ENCODE measurements at places on chromosomes 3 and 15.

- DNase-seq = no peak
Measured at GRCh38 chr3:50474717-50475116, 28.7 kb downstream of the CACNA2D2 start.

DNA sequence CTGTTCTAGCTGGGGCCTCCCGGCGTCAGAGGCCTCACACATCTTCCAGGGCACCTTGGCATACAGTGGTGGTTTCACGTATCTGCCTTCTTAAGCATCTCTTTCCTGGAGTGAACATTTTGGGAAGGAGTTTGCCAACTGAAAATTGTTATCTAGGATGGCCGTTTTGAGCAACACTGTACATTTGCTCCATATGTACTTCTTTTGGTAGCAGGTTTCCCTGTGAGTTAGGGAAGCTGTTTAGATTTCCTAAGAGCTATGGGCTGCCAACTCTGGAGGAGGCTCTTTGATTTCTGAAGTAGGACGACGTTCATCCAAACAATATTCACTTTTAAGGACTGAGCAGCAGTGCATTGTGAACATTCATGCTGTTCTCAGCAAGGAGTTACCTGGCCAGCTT, 665.9 kb downstream of the SQOR start:
- DNase-seq = no peak

GRCh38 chr3:128413003-128413370, 53.7 kb downstream of the DNAJB8 start:
- DNase-seq = no peak

GRCh38 chr3:187900993-187901755, 155.9 kb upstream of the BCL6 start:
- no peak for DNase-seq

- DNase-seq = no peak
Measured at GRCh38 chr3:106610362-106610959, 741.6 kb upstream of the CBLB start.

DNA sequence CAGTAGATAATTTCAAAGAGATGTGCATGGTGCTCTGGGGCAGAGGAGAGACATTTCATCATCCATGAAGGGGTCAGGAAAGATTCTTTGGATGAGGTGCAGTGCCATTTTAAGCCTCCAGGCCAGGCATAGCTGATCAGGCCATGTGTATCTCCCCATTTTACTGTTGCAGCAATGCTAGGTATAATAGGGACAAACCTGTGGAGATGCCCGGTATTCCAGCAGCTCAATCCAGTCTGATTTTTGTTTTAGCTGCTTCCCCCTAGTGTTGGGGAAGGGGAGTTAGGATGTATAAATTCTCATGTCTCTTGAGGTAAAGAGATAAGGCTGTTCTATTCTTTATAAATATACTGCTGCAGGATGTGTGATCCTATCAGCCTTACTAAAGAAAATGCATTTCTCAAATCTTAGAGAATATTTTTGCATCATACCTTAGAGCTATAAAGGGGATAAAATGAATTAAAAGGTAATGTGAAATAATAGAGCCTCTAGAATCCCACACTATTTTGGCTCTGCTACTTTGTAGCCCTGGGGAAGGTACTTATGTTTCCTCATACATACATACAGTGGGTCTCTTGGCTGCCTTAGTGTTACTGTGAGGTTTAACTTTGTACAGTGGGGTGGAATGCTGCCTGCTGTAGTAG, 5.2 kb downstream of the CDV3 start:
- DNase-seq = no peak

DNA sequence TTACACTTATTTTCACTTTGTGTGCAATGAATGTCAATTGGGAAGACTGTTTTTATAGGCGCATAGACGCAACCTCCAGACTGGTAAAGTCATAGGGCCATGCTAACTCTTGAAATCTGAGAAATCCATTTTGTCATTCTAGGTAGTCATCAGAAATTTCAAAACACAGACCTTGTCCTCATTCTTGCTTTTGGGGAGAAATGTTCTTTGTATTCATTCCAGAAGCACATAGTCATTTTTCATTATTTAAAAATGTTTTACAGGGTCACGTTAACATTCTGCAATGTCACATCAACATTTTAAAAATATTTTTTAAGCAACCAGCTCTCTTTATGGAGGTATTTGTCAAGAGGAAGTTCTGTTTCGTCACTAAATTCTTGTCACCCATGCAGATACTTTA, 898.4 kb downstream of the PDCD6IP start:
- no peak for DNase-seq

DNA sequence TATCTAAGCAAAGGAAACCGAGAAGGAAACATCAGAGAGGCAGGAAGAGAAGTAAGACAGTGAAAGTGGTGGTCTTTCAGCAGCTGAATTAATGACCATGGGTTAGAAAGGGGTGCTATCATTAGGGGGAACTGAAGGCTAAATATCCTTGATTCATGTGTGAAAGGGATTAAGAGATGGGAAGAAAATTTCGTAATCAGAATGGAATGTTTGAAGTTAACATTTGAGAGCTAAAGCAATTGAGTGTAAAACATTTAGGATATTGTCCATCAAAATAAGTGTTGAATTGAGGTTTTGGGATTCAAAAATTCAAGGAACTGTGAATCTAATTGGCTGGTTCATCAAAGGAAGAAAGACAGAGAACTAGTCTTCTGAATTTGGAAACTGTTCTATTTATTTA, 4.1 kb upstream of the ECT2 start:
- DNase-seq = no peak

- DNase-seq = no peak
Measured at GRCh38 chr15:67422296-67422695, 98.6 kb upstream of the C15orf61 start.

DNA sequence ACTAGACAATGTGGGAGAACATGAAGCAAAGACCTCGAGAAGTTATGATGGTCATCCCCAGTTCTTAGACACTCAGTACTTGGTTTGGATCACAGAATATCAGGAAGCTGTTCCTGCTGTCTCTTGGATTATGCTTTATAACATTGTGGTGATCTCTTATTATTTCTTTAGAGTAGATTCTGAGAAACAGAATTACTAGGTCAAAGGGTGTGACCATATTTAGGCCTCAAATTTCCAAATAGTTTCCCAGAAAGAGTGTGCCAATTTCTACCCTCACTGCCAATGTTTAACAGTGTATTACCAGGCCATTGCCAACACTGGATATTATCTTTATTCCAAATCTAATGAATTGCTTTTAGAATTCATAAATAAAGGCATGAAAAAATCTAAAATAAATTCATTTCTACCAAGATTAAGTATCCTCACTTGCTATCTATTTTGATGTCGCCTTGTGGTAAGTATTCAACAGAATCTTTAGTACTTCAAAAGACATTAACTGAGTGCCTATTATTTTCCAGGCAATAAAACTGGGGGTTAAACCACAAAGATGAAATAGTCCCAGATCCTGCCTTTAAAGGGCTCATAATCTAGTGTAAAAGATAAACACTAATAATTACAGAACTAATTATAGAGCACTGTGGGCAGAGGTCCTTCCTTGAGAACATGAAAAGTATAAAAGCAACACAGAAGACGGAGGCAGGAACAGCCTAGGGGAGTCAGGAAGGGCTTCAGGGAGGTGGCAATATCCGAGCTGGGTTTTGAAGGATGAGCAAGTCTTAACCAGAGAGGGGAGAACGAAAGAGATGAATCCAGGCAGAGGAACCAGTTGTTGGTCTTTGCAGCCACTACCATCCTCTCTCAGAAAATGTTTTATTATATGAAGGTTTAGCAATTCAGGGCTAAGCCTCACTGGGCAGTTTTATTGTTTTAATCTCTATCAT, 86.8 kb downstream of the IGF2BP2 start:
- no peak for DNase-seq

- DNase-seq = no peak
Measured at GRCh38 chr3:134074790-134075567, 45.3 kb upstream of the SLCO2A1 start.

DNA sequence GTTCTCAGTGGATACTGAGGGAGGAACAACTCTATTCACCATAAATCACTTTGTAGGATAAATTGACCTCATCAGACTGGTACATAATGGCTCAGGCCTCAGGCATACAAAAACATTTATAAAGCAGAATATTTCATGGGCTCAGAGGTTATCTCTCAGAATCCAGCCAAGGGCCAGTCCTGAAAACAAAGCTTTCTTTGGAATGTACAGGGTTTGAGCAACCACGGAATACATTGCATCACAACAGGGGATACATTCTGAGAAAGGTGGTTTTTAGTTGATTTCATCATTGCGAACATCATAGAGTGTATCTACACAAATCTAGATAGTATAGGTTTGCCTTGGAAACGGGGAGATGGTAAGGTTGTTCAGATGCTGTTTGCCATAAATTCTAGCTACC, 33.4 kb upstream of the CTDSPL2 start:
- DNase-seq = no peak

GRCh38 chr3:149726716-149727407, 25.4 kb downstream of the COMMD2 start:
- DNase-seq = no peak

DNA sequence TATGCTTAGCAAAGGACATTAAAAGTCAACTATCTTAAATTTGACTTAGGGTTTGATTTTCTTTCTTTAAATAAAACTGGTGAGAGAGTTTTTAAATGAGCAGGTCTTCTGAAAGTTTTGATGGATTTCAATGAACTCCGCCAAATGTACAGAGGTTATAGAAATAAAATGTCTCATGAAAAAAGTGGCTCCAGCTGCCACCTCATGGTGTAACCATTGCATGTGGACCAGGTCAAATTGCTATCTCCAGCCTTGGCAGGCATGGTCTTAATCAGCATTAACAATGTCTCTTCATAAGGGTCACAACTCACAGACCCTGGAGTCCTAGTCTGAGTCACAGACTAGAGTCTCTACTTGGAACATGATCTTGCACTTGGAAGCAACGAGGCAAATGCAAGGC, 182.3 kb downstream of the ADAMTS17 start:
- DNase-seq = no peak

DNA sequence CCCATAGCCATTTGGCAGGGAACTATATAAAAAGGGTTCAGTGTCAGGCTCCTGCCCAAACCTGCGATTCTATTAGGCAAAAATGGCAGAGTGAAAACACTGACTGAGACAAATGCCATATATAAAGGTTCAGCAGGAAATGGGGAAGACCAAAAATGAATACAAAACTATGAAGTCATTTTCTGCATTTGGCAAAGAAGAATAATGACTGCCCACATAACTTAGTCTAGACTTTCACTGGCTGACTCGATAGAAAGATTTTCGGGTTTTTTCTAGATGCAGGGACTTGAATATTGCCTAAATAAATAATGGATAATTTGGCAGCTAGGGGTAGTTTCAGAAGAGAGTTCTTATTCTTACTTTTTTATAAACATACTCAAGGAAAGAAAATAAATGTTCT, 178.0 kb downstream of the TPRG1 start:
- no peak for DNase-seq

GRCh38 chr3:42498034-42498433, 4.4 kb upstream of the VIPR1 start:
- no peak for DNase-seq

DNA sequence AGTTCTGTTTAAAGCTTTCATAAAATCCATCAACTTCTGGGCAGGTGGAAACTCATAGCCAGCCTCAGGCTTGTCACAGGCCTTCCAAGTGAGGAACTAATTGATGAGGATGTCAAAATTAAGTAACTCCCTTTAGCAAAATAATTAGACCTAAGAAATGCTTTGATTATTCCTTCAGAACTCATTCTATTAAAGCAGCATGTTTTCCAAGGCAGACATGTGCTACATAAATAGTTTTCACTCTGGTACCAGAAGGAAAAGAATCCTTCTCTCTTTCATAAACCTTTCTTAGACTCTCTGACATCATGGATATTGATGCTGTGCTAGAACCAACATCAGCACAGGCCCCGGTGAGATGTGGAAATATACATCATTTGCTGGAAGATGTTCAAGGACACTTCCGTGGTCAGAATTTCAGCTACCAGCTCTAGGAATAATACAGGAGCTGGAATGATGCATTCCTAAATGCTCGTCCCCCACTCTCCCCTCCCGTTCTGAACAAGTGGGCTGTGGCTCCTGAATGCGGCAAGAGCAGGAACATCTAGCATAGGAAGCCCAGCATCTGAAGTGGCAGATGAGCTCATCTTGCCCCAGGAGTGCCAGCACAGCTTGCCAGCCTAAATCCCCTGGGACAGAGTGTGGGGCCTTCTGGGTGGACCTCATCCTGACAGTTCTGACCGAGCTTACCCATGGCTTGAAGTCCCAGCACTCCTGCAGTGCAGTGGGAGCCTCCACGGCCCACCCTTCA, 82.4 kb downstream of the WWTR1 start:
- DNase-seq = no peak

DNA sequence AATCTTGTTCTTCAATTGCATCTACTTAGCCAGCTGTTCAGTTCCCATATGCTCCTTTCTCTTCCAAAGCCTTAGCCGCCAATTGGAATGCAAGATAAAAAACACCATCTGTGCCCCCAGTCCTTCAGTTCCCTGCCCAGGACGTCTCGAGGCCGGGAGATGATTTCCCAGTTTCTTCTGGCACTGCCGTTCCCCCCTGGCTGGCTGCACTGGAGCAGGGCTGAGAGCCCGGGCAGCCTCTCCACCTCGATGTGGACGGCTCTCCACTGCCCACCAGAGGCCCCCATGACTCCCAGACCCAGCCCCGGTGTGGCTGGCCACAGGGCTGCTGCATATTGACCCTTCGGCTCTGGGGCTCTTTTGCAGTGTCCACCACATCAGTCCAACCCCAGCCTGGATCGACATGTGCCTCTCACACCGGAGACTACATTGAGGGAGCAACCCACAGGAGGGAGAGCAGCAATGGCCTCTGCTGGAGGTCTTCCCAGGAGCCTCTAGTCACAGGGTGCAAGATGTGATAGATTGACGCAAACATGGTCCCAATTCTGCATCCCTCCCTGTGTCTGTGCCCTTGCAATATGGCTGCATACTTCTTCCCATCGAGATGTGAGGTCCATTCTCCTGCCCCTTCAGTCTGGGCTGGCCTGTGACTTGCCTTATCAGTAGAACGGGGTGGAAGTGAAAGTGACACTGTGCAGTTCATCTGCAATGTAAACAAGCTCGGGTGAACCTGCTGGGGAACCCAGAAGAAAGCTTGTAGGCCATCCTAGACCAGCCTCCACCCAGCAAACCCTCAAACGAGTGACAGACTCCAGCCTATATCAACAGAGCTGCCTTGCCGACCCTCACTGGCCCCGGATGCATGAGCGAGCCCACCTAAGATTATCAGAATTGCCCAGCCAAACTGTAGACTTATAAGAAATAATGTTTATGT, 52.3 kb upstream of the PRR20G start:
- no peak for DNase-seq

Data from CD4-positive, alpha-beta T cell treated with Interleukin-4 for 1 hour (primary cell).